ENCODE measurements at places on chromosomes 6 and 20. TPM values are rescaled to one million over a fixed set of nuclear protein-coding genes. Genes with fewer than 3 reads are reported as not detected.

KIAA1755 gene
- 2.1 TPM for total RNA-seq

SEL1L2 gene
- total RNA-seq: not detected

SLC44A4 gene
- 30.2 TPM for total RNA-seq

MDFI gene
- 4.9 TPM for total RNA-seq

PRDM13 gene
- total RNA-seq: not detected

SOX18 gene
- total RNA-seq: 11.9 TPM

CARMIL1 gene
- total RNA-seq: 28.3 TPM

CLPSL2 gene
- total RNA-seq: not detected

VSX1 gene
- not detected for total RNA-seq

C20orf144 gene
- total RNA-seq: not detected

EBF4 gene
- 13.2 TPM for total RNA-seq

GSTA2 gene
- total RNA-seq: 0.40 TPM

BPIFB2 gene
- not detected for total RNA-seq

DNA sequence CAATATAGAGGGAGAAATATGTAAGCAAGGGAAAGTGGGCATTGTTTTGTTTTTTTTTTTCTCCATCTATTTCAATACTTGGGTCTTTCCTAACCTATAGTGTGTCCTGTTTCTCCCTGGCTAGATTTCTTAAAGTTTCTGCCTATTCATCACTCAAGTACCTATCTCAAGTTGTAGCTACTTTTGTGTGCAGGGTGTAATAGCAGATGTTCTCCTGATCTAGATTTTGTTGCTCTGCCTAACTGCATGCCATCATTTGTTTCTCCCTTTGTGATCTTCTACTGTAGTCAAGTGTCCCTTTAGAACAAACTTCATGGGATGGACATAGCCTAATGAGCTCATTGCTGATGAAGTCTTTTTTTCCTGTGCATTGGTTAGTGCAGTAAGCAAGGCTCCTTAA is 45.8 kb downstream of the TOP1 start:
- no peak for DNase-seq

- DNase-seq: no peak
These were observed 479.6 kb upstream of the CHD6 start for GRCh38 chr20:42097741-42098140.

- no peak for DNase-seq
These were observed 671.2 kb upstream of the PTCHD4 start for GRCh38 chr6:48782225-48782624.

GRCh38 chr6:108630050-108630714 is 69.5 kb downstream of the FOXO3 start:
- no peak for DNase-seq

GRCh38 chr6:27188061-27188884 is 59.2 kb upstream of the PRSS16 start:
- DNase-seq: no peak

DNA sequence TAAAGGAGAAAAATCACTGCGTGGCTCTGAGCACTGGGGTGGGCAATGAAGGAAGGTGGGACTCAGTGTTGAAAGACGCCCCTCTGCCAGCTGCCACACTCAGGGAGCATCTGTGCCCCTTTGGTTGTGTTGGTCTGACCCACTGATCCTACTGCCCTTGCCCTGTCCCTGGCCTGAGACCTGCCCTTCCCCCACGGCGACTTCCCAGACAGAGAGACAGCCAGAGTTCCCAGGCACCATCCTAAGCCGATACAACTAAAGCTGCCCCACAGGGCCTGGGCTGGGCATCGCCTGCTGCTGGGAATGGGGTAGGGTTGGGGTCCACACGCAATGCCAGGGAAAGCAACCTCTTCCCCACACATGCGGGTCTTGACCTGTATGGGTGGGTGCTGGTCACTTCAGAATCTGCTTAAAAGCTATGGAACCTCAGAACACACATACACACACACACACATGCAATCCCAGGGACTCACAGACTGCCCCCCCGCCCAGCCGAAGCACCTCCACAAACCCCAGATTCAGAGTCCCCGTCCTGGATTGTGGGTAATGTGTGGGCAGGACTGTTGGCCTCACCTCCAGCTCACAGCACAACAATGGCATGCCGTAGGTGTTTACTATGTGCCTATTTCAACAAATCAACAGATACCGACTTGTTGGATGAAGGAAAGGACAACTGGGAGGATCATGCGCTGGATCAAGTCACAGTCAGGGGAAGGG is 10.9 kb upstream of the SPDEF start:
- no peak for DNase-seq

DNA sequence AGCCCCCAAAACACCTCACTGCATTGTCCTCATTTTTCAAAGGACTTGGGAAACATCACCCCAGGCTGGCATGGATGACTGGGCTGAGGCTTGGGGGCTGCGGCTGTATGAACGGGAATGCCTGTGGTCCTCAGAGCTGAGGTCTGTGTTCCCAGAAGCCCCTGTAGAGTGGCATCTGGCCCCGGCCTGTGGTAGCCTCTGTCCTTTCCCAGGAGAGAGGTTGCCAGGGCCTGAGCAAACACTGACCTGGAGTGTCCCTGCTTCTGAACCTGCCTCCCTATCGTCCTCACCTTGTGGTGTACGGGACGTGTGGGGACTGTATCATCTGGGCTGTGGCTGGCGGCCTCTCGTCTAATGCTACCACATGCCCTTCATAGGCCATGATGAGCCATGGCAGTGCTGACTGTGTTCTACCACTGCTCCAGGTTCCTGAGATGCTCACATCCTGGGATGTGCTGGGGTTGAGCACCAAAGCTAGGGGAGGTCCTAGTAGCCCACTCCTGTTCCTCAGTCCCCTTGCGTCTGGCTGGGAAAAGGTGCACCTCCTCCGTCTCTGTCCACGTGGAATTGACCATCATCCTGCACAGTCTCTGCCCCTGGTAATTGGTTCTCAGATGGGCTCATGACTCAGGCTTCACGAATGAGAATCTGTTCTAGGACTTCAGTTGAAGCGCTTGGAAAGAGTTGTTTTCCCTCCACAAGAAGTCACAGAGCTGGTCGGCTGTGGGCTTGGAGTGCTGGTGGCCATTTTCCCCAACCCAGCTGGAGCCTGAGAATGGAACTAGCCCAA is 27.6 kb downstream of the PHACTR3 start:
- no peak for DNase-seq

GRCh38 chr20:4073852-4074741 is 58.7 kb upstream of the RNF24 start:
- no peak for DNase-seq

GRCh38 chr6:142452993-142453392 is 151.2 kb downstream of the ADGRG6 start:
- DNase-seq: no peak

DNA sequence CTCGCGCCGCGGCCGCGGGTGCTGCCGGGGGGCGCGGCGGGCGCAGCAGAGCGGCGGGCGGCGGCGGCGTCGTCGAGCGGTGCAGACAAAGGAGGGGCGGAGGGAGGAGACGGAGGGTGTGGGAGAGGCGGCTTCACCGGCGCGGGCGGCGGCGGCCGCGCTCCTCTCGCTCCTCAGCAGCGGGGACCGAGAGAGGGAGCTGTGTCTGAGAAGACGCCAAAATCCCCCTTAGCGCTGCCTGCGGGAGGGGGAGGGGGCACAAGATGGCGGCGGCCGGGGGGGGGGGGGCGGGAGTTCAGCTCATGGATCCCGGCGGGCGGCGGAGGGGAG is 296 bp downstream of the ADNP start:
- no peak for DNase-seq

- DNase-seq: no peak
These were observed 6.1 kb downstream of the C20orf173 start for GRCh38 chr20:35523298-35523888.

DNA sequence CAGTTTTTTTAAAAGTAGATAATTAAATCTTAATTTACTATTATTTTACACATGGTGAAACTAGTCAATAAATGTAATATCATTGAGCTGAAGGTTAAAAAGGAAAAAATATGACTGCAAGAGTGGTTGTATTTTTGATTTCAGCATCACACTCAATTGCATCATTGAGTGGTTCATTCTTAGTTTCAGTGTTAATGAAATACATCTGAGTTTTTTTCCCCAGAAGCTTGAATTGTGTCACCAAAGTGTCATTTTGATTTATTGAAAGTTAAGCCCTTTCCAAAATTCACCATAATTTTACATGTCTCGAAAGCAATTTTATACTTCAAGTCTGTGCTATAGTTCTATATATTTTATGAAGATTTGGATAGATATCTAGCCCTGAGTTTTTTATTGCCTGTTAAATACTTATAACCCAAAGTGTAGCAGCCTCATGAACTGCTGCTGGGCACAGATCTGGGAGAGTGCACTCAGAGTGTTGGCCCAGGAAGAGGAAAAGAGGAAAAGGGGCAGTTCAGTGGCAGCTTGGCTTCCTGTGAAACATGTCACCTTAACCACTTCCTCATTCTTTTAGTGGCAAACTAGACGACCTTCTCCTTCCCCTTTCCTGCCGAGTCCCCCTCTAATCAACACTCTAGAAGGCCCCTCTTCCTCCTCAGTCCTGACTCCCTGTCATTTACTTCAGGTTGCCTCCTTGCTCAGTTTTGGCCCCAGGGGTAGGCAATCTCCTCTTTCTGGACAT is 140.7 kb downstream of the ESR1 start:
- no peak for DNase-seq

DNA sequence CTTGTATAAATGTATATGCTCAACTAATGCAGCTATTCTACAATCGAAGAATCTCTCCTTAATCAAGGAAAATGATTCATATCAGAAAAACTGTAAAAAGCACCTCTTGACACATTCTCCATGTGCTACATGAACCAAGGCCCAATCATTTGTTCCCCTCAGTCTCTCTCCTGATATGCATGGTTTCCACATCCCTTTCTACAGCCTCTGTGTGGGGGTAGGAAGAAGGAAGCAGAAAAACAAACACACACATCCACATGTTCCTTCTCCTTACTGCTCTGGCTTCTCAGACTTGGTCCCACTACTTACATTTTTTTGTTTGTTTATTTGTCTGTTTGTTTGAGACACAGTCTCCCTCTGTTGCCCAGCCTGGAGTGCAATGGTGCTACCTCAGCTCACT is 510.5 kb downstream of the PRKN start:
- DNase-seq: no peak

All from upper lobe of left lung (tissue), 6 donors.